AG09309 (cell line): ENCODE measurements at places on chromosomes 6 and 20.

GRCh38 chr6:63014290-63014689 is 197.0 kb upstream of the FKBP1C start:
- no peak for DNase-seq

DNA sequence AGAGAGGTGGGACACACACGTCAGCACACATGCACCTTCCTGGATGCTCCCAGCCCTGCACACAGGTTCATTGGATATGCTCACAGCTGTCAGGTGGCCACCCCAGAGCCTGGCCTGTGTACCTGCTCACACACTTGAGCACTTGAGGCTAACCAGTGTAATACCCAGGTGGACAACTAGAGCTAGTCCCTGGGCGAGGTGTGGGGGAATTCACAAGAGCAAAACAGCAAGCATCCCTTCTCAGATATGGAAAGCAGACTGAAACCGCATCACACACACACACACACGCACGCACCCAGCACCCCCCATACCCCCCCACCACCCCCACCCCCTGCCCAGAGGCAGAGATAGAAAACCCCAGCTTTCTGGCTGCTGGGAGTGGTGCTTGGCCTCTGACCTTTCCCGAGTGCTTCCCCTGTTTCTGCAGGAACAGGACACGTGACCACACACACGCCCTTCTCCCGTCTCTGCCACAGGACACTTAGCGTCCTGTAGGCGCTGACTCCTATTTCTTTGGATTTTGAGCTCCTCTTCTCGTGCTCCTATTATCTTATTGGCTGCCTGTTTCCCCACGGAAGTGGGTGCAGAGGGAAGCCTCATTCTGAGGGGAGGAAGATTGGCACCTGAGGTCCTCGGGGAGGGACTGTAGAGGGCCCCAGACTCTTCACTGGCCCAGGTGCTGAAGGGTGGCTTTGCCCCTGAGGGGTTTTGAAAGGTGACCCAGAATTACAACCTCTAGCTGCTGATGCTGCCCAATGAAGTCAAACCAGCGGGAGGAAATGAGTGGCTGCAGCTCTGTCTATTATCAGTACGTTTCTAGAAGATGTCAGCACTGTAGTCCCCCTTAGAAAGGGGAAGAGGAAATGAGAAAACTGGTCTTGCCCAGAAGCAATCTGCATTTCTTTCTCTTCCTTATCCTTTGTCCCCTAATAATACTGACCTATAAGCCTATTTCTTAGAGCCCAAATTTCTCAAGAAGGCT is 65.8 kb downstream of the SYTL3 start:
- DNase-seq = no peak

GRCh38 chr20:35708502-35708901 is 9.3 kb downstream of the ROMO1 start:
- no peak for DNase-seq

GRCh38 chr6:124131259-124131658 is 327.6 kb downstream of the NKAIN2 start:
- no peak for DNase-seq

GRCh38 chr20:51854921-51855320 is 52.6 kb upstream of the SALL4 start:
- DNase-seq = no peak

- no peak for DNase-seq
Measured at GRCh38 chr20:58657986-58658385, 6.9 kb downstream of the STX16 start.

- DNase-seq = no peak
Measured at GRCh38 chr6:151014404-151015100, 149.1 kb downstream of the MTHFD1L start.

DNA sequence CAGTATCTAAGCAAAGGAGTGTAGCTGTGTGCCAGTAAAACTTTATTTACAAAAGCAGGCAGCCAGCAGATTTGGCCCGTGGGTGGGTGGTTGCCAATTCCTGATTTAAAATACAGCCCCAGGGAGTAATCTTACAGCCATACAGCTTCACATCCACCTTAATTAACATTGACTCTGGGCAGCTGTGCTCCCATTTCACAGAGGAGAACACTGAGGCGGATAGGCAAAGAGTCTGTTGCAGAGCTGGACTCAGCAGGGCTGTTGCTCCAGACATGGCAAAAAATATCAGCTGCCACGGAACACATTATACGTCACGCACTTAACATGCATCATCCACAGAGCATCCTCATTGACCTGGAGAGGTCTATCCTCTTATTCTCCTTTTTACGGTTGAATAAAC is 289.9 kb downstream of the DHX35 start:
- no peak for DNase-seq

DNA sequence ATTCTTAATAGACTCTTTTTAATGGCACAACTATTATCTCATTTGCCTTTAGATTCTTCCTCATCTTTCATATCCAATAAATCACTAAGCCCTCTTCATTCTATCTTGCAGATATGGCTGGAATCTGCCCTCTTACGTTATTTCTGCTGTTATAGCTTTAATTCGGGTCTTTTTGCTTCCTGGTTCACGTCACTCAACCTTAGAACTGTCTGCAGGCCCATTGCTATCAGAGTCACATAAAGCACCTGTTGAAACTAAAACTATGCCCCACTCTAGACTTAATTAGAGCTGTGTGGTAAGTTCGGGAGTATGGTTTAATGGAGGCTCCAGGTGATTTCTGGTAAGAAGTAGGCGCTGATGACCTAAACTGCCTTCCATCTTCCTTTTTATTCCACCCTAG is 988 bp downstream of the QRSL1 start:
- no peak for DNase-seq

DNA sequence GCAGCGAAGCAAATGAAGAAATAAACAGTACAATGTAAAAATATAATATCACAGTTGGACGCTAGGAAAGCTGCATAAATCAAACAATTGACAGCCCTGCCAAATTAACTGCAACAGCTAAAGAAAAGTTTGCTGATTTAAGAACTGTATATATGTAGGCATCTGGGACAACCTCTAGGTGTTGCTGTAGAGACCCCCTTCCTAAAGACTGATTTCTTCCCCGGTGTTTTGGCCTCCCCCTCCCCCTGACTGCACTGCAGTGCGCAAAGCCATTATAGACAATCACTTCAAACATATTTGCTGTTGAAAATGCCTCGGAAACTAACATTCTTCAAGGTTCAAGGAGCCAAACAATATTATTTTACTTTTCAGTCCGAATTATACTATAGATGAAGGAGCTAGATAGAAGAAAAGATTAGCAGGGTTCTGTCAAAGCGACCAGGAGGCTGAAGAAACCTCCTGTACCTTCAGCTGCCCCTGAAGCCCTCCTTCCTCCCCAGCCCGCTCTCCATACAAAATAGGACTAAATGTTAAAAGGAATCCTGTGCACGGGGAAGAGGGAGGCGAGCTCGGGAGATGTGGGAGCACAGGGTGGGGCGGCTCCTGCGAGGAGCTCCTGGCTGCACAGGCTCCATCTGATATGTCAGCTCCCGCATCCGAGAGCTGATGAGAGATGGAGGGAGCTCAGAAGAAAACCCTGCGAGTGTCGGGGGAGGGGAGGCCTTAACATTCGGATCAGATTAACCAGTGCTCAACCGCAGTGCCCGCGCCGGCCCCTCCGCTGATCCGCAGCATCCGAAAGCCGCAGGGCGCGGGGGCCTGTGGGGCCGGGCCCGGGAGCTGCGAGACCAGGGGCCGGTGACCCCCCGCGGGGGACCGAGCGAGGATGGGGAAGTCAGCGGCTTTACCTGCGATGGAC is 822 bp downstream of the ELOVL4 start:
- DNase-seq = no peak

DNA sequence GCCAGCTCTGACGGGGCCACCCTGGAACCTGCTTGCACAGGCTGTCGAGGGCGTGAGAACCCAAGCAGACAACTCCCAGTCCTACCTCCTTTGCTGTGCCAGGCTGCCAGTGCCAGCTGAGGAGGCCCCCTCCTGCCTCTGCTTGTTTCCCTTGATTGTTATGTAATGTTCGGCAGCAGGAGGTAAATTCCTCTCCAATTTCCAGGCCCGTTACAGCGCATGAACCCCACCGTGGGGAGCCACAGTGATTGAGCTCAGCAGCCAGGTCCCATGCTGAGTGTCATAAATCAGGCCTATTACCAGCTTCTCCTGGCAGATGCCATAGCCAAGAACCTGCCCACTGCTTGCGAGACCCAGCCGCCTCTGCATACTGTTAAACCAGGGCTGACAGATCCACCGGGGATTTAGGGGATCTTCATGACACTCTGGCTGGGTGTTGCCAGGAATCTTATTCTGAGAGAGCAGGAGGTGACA is 320.5 kb downstream of the DHX35 start:
- no peak for DNase-seq

- DNase-seq = no peak
Measured at GRCh38 chr6:75620381-75621304, 19.0 kb downstream of the SENP6 start.

GRCh38 chr6:94196891-94197290 is 777.5 kb upstream of the EPHA7 start:
- no peak for DNase-seq

DNA sequence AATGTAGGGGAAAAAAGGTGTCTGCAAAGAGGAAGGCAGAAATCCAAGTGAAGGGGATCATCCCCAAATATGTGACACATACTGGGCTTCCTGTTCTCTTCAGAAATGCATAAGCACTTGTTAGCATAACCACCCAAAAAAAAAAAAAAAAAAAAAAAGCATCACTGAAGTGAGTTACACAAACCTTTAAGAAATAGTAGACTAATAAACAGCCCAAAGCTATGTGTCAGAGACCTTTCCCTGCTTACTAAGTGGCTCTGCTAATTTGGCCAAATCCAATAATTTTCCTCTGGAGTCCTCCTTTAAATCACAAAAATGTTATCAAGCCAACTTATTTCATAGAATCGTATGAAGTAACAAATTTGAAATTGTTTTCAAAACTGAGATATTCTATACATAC is 7.5 kb upstream of the DST start:
- DNase-seq = no peak

- no peak for DNase-seq
Measured at GRCh38 chr6:2773449-2773848, 8.3 kb downstream of the WRNIP1 start.

DNA sequence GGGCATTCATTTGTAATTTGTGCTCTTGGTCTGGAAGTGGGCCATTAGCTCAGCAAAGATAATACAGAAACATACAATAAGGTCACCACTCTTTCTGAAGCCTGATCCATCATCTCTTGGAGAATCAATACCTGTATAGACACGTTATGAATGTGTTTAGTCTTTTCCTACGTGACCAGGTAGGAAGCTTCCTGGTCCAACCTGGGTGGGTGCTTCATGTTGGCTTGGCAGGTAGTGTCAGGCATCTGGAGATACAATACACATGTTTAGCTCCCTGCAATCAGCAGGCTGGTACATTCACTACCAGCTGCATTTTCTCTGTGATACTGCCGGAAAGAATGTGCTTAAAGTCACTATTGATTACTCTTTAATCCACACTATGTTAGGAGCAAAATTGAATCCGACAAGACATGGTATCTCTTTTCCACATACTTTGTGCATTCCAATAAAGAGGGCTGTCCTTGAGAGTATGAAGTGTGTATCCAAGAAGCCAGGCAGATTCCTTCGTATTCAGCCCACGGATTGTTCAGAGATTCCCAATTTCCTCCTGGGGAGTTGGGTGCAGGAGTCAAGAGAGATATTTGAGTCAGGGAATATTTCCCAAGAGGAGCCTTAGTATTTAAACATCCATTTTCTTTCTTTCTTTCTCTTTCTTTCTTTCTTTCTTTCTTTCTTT is 49.9 kb upstream of the RANBP9 start:
- peak; percentile 34 for DNase-seq

DNA sequence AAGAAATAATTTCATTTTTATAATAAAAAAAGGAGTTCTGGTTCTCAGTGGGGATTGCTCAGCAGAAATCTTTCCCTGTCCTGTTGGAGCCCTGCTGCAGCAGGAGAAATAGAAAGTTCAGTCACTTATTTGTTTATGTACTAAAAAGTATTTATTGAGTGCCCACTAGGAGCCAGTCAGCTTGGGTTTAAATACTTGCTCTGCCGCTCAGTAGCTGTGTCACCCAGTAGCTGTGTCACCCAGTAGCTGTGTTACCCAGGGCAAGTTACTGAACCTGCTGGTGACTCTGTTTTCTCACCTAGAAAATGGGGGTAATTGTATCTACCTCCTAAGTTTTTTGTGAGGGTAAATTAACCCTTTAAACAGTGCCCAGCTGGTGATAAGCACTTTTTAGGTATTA is 32.9 kb downstream of the FOXF2 start:
- DNase-seq = no peak

DNA sequence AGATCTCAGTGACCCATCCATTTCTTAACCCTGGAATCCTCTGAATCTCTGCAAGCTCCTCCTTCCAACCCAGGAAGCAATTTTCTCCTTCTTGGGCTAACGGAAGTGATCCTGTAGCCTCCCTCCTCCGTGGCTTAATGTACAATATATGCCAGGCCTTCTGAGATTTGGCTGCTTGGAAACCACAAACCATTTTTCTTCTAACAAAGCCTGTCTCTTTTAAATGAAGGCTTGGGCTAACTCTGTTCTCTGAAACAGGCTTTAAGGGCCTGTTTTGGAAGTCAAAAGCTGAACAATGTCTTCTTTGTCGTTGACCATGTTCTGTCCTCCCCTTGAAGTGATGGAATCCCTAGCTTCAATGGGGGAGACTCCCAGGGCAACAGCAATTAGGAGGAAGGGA is 14.9 kb downstream of the FYN start:
- DNase-seq = no peak

GRCh38 chr20:41475503-41475902 is 108.9 kb upstream of the EMILIN3 start:
- no peak for DNase-seq

GRCh38 chr20:16539280-16540021 is 33.8 kb downstream of the KIF16B start:
- no peak for DNase-seq

- no peak for DNase-seq
Measured at GRCh38 chr20:17951323-17951722, 17.3 kb downstream of the SNX5 start.

GRCh38 chr6:159761129-159761872 is 544 bp upstream of the ACAT2 start:
- no peak for DNase-seq

GRCh38 chr6:161301338-161301737 is 27.5 kb upstream of the AGPAT4 start:
- DNase-seq = peak; percentile 84

- DNase-seq = no peak
Measured at GRCh38 chr6:129786548-129786947, 74.6 kb downstream of the TMEM244 start.
